Stimulated activated CD4-positive, alpha-beta T cell treated with anti-CD3 and anti-CD28 coated beads, Interleukin-4, amount 100 ng/mL, for 1 hour (primary cell): ENCODE measurements at places on chromosomes 3 and 15.

DNA sequence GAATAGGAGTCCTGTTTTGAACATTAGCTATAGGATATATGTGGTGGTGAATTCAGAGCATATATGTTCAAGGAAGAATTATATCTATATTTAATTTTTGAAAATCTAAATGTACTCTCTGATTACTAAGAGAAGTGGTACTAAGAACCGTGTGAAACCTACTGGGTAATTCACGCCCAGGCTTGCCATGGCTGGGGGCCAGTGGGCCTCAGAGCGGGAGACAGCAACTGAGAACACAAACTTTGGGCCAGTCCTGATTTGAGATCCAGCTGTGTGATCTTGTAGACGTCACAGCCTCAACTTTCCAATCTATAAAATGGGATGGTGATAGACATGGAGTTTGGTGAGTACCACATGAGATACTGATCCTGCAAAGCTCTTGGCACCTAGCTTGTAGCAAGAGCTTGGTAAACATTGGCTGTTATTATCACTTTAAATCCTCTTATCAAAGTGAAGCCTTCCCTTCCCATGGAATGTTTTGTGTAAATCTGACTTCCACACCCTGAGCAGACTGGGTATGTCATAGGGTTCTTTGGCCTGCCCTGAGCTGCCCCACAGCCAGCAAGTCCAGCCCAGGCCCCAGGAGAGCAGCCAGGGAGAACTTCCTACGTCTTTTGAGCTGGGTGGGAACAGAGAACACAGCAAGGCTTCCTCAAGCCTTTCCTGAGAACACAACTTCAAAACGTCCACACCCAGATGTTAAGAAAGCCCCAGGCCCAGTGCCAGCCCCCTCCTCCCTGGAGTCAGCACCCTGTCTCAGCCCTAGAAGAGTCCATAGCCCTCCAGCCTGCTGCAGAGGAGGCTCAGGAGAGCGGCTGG is 8.2 kb upstream of the PAQR5 start:
- no peak for DNase-seq

GRCh38 chr15:93048759-93049161 is 40.3 kb downstream of the RGMA start:
- DNase-seq = no peak

- DNase-seq = no peak
These were observed 77.9 kb downstream of the ADAMTS17 start for GRCh38 chr15:100263721-100264455.

- DNase-seq = no peak
These were observed 44.5 kb upstream of the CCNL1 start for GRCh38 chr3:157204431-157204830.

DNA sequence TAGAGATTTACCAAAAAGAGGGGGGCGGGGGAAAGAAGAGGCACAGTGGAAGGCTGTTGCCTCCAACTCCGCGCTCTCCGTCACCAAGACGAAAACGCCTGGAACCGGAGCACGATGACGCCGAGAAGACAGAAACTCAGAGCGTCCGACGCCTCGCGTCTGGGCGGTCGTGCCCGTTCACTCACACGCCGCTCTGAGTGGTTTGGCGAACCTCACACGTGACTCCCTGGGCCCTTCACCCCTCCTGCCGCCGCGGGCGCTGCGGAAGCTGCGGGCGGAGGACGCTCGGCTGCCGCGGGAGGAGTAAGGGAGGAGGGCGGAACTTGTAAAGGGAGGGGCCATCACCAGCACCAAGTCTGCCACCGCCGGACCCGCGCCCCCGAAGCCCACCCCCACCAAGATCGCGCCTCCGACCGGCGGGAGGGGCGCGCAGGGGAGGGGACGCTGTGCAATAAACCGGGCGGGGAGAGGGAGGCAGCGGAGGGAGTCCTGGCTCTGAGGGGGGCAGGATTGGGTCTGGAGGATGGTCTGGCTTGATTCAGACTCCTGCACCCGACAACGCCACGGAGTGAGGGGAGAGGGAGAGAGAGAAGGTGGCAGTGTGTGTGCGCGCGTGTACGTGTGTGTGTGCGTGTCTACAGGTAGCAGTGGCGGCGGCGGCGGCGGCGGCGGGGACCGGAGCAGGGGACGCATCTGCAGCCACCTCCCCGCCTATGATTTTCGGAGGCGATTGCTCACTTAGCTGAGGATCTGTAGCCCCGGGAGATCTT is 1.9 kb upstream of the NLGN1 start:
- DNase-seq = no peak

DNA sequence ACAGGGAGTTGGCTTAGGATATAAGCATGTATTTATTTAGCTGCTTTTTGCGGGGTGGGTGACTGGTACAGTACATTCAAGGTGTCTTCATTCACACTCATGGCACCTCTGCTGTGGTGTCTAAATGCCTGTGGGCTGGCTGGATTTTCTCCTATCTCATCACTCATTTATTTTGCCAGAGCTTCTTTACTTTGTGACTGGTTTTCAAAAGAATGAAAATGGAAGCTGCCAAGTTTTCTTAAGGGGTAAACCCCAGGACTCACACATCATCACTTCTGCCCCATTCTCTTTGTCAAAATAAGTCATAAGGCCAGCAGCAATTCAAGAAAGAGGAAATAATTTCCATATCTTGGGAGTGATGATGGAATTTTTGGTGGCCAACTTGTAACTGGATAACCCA is 493.4 kb upstream of the ALCAM start:
- no peak for DNase-seq

- no peak for DNase-seq
These were observed 743.7 kb upstream of the NECTIN3 start for GRCh38 chr3:110327870-110328269.

DNA sequence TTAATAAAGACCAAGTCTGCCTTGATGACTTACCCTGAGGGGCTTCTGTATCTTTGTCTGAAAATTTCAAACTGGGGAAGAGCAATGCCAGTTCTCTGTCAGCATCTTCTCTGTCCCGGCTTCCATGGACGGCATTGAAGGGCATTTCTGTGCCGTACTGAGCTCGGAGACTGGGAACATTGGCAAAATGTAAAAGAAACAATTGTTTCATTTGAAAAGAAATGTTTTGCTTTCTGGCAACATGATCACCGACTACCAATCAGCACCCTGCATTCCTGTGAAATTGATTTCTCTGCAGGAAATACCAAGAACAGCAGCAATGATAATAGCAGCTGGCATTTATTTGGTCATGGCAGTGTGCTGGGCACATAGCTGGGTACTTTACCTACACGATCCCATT is 26.2 kb downstream of the NME9 start:
- no peak for DNase-seq

- DNase-seq = no peak
These were observed 159.9 kb downstream of the APBA2 start for GRCh38 chr15:29045717-29046116.

GRCh38 chr3:47533996-47534454 is 20.5 kb upstream of the ELP6 start:
- no peak for DNase-seq

DNA sequence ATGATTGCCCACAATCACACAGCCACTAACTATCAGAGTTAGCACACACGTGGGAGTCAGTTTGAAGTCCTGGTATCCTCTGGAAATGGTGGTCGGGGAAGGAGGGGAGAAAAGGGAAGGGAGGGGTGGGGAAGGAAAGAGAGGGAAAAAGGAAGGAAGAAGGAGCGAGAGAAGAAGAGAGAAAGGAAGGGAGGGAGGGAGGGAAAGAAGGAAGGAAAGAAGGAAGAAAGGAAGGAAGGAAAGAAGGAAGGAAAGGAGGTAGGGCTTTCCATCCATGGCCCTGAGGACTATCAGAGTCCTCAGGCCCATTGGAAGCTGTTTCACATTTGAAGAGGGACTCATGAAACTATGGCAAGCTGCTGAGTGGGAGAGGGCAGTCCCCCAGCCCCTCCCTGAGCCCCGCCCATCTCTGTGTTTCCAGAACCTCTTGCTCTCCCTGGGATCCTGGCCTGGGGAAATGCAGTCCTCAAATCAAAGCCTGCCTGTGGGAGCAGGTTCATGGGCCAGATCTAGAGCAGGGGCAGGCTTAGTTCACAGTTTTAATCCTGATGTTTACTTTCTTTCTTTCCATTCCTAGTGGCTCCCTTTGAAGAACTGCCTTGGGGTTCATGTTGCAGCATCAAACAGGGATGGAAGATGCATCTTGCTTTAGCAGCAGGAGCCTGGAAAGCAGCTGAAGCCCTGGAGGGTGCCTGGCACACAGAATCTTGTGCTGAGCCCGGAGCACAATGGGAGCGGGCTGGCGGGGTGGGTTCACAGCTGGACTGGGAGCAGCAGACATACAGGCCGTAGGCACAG is 66.1 kb upstream of the GLCE start:
- DNase-seq = no peak
